Activated naive CD4-positive, alpha-beta T cell treated with anti-CD3 and anti-CD28 coated beads, Interleukin-2, amount 50 U/mL, for 72 hours (primary cell): ENCODE measurements at places on chromosomes 2 and 18. TPM values are rescaled to one million over a fixed set of nuclear protein-coding genes. Genes with fewer than 3 reads are reported as not detected.

The GTF2A1L gene
- not detected for total RNA-seq

The SLC30A3 gene
- total RNA-seq = 0.68 TPM

The APCDD1 gene
- total RNA-seq = not detected

The DYNC2LI1 gene
- 19.6 TPM for total RNA-seq

The GPR75 gene
- total RNA-seq = 0.55 TPM

The SULT1C2 gene
- total RNA-seq = not detected

The CNGA3 gene
- total RNA-seq = not detected

GRCh38 chr2:201203916-201204654 lies 21.1 kb downstream of the CASP10 start:
- DNase-seq = no peak

DNA sequence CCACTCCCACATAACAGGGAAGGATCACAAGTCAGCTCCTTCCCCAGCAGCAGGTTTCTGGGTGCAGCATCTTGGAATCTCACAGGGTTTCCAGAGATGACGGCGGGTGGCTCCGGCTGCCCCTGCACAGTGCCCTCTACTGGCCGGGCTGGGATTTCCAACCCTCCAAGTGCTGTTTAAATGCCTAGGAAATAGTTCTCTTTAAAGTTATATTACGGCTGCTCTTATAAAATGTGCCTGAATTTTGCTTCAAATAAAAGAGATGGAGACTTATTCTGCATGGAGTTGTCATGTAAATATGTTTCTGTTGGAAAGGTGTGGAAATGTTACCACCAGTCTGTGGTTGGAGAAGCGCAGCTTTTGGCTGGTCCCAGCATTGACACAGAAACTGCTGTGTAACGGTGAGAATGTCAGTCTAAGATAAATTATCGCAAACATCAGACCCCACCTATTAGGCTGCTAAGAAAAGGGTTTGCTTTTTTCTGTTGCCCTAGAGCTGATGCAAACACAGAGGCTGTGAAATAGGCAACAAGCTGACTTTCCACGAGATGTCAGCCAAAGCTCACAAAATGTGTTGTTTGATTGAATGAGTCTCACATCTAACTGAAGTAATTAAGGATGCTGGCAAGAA lies 3.3 kb upstream of the HJURP start:
- no peak for DNase-seq

DNA sequence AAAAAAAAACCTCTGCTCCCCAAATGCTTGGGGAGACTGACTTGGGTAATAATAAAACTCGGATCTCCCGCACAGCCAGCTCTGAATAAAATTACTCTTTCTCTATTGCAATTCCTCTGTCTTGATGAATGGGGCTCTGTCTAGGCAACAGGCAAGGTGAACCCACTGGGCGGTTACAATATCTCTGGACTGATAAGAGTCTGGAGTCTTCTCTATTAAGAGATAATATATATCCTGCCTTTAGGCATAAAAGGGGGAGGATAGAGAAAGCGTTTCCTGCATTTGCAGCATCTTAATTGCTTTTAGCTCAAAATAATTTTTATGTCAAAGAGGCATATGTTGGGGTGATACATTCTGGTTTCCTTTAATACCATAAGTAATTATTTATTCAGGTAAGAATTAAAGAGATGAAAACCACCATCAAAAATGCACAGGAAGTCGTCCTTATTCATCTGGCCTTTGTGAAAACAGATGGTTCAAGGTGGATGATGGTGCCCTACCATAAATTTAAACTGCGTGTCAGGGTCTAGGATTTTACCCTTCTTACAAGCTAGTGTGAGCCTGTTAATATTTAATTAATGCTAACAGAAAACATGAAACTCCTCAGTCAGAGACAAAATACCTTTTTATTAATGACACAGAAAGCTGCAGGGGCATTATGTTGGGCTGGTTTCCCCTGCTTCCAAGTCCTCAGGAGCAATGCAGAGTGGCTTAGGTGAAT lies 736.8 kb downstream of the SOCS6 start:
- DNase-seq = no peak

- no peak for DNase-seq
Measured at GRCh38 chr2:19748073-19748375, 153.8 kb downstream of the TTC32 start.

GRCh38 chr2:164671664-164672396 lies 50.5 kb upstream of the GRB14 start:
- DNase-seq = no peak

- DNase-seq = no peak
Measured at GRCh38 chr2:18754286-18754685, 164.9 kb upstream of the NT5C1B start.

GRCh38 chr18:2908166-2908945 lies 61.5 kb downstream of the EMILIN2 start:
- no peak for DNase-seq

DNA sequence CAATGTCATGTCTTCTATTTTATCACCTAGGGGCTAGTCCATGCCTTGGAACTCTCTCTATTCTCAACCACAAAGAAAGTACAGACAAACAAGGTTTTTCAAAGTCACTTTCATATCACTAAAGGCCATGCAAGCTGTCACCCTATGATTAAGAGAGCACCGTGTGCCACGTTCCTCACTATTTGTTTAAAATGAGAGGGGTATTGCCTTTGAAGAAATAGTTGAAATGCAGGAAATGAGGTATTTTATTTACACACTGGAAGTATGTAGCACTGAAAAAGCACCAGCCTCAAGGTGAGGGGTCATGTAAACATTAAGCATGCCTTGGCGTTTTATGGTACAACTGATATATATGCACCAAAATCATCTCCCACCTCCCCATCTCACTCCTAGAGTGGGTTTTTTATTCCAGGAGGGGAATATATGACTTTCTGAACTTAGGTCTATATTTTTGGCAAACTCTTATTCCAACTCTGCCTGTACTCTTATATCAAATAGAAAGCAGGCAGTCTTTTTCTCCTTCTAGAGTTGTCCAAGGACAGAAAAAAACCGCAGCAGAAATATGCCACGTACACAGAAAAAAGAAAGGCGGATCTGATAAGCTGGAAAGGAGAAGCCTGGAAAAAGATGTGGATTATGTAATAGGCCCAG lies 53.5 kb downstream of the VSNL1 start:
- no peak for DNase-seq

DNA sequence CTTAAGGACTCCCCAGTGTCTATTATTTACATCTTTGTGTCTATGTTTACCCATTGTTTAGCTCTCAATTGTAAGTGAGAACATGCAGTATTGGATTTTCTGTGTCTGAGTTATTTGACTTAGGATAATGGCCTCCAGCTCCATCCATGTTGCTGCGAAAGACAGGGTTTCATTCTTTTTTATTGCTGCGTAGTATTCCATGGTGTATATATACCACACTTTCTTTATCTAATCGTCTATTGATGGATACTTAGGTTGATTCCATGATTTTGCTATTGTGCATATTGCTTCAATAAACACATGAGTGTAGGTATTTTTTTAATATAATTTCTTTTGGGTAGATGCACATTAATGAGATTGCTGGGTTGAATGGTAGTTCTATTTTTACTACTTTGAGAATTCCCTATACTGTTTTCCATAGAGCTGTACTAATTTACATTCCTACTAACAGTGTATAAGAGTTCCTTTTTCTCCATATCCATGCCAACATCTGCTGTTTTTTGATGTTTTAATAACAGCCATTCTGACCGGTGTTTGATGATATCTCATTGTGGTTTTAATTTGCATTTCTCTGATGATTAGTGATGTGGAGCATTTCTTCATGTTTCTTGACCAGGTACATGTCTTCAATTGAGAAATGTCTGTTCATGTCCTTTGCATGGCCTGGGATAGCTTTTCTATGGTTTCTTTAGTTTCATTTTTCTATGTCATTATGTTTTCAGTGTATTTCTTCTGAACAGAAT lies 21.8 kb downstream of the MTCL1 start:
- no peak for DNase-seq

DNA sequence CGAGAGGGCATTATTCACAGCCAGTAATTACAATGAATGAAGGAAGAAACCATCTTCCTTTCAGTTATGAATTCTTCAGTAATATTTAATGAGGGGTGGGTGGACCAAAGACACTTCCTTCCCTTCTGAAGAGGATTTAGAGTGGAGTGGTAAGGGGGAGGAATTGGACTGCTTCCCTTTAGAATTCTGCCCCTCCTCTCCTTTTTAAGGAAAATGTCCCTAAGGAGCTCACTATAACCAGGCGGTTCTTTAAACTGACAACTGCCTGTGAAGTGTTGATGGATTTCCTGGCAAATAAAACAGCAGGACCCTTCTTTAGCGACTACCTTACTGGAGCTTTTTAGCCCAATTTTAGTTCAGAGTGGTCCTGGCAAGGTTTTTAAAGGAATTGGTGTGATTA lies 86.4 kb downstream of the LIMS1 start:
- DNase-seq = no peak

- DNase-seq = no peak
Measured at GRCh38 chr2:134193006-134193405, 60.9 kb upstream of the MGAT5 start.

- no peak for DNase-seq
Measured at GRCh38 chr2:120465989-120466703, 120.2 kb downstream of the INHBB start.

DNA sequence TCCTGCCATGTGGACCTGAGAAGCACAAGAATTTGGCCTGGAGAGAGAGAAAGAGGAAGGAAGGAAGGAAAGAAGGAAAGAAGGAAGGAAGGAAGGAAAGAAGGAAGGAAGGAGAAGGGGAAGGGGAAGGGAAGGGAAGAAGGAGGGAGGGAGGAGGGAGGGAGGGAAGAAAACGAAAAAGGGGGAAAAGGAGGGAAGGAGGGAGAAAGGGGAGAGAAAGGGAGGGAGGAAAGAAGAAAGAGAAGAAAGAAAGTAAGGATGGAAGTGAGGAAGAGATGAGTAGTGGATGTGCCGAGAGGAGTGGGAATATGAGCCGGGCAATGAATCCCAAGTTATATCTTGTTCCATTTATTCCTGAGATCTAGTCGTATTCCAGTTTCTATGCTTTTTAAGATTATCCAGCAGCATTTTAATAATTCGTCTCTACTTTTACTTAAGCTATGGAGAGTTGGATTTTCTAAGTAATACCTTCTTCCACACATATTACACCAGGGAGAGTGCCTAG lies 247.8 kb downstream of the TDRD15 start:
- no peak for DNase-seq

DNA sequence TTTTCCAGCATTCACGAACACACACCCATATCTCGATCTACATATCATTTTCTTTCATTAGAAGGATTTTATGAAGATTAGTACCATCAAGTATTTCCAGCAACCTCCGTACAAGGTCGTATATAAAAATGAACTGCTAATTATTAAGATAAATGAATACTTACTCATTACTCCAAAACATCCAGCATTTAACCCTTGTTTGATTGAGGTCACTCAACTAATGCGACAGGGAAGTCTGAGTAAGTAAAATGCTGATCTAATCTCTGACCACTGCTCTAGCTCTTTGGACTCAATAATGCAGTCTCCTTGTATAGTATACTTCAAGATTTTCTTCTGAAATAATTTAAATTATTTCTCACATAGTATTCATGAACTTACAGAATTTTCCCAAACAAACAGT lies 2.0 kb downstream of the ABHD3 start:
- DNase-seq = no peak

GRCh38 chr2:73749314-73749713 lies 12.2 kb upstream of the TPRKB start:
- no peak for DNase-seq

DNA sequence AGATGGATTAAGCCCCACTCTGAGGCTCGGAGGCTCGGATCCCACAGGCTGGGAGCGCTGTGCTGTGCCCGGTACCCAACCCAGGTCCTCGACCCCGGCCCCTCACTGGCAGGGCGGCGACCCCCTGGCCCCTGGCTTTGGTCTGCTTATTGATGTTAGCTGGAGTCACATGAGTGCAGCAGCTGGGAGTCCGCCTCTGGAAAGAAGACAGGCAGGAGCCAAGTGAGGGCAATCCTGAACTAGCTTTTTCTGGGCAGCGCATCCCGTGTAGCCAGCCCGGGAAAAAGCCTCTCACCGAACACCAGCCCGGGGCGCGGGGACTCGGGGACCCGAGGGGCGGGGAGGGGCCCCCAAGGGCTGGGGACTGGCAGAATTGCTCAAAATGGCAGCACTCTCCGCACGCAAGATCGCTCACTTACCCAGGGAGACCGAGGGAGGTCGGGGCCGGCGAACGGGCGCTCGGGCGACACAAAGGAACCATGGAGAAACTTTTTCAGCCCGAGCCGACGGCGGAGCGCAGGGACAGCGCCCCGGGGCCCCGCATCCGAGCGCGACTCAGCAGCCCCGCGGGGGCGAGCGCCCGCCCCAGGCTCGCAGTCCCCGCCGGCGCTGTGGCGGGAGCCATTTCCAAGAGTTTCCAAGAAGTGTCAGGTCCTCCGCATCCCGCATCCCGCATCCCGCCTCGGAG lies 567 bp downstream of the TMEM200C start:
- no peak for DNase-seq

DNA sequence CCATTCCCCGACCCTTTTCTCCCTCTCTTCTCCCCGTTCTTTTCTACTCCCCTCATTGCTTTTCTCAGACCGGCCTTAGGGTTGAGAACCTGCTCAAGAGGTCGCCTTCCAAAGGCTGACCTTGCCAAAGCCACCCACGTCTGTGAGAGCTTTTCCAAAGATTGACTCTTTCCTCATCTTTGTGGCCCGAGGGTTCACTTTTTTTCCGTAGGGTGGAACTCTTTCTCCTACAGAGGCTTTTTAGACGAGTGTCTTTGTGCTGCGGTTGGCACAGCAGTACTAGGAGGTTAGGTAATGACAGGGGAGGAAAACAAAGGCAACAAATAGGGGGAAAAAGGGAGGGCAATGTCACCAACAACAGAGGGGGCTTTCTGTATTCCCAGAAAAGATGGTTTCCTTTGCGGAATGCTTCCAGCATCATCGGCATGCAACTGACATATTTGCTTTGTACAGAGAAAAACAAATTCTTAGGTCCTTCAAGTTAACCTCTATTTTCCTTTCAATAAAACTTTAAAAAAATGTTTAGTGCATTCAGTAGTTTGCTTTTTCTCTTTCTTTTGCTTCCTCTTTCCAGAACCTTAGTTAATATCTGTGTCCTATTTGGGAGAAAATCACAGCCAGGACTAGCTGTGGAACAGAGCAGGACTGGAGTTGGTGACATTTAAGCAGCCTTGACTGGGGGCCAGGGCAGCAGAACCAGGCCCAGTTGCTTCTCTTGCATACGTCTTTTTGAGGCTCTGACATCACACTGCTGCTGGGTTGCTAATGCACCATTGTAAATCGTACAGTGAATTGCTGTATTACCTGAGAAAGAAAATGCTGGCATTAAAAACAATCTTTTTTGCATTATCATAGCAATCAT lies 188.1 kb upstream of the FANCL start:
- no peak for DNase-seq
